Body of pancreas (tissue), 4 donors: ENCODE measurements at places on chromosomes 16 and 17. TPM values are rescaled to one million over a fixed set of nuclear protein-coding genes. Genes with fewer than 3 reads are reported as not detected.

KRTAP9-4 gene
- total RNA-seq, result not detected

OR2C1 gene
- total RNA-seq, result not detected

SF3B3 gene
- total RNA-seq, result 47.5 TPM

SLC35B1 gene
- total RNA-seq, result 30.3 TPM

CCL2 gene
- 49.8 TPM for total RNA-seq

CTRB2 gene
- total RNA-seq, result 18,538 TPM

NPIPA2 gene
- total RNA-seq, result not detected

BIRC5 gene
- not detected for total RNA-seq

HOXB2 gene
- 13.7 TPM for total RNA-seq

SLC22A31 gene
- 68.2 TPM for total RNA-seq

KRTAP4-3 gene
- total RNA-seq, result not detected

KCNJ16 gene
- total RNA-seq, result 53.4 TPM

ATP2A3 gene
- 49.5 TPM for total RNA-seq

ALOX12 gene
- total RNA-seq, result not detected

UMOD gene
- 12.7 TPM for total RNA-seq

CACNG3 gene
- total RNA-seq, result not detected

SLC5A2 gene
- total RNA-seq, result not detected
